ENCODE measurements at places on chromosomes 3 and 15.

DNA sequence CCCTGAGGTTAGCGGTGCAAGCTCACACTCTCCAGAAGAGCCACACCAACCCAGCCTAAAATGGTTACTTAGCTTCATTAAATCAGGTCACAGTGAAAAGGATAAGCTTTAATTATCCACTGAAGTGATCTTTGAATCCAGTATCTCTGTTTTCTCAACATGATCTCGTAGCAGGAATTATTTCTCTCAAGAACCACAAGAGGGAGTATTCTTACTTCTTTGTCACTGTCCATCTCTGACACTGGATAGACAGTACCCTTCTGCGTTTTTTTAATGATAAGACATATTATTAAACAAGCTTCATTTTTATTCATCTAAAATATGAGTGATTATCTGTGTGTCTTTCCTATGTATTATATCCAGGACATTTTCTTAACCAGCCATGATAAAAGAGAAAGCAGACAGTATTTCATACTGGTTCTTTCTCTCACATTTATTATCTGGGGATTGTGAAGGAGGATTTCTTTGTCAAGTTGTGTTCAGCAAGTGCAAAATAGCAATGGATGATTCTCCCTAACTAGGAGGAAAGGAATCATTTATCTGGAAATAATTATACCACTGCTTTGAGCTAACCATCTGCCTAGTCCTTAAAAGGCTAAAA lies 105.4 kb upstream of the CCDC54 start:
- DNase-seq: no peak

DNA sequence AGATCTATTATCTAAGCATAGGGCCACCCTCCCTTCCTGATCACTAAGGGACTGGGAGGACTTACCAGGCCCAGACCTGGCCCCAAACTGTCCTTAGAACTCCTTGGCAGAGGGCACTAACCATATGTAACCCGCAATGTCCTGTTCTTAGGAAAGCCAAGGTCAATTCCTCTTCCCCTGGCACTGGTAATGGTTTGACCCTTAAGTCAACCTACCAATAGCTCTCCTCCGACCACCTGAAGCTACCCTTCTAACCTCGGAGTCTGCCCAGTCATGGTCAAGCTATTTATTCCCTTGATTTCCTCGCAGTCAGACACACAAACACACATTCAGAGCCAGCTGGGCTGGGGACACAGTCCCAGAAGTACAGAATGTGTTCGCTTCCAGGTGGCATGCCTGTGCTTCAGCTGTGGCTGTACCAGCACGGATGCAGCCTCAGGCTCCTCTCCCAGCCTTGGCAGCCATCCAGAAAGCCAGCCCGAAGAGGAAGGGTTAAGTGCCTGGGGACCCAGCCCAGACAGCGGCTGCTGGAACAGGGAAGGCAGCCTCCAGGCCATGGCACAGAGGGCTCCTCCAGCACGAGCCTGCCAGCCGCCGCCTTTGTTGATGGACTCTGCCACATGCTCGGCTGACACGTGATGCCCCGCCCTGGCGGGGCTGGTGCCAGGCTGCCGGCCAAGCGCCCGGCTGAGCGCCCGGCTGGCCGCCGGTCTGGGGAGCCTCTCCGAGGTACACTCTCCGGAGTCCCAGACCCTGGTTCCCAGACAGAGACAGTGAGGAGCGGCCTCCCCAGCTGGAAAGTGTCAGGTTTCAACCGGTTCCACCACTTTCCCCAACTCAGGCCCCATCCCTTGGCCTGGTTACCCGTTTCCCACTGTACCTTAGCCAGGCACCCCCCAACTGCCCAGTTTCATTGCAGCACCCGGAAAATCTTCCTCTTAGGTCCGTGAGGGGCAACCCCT lies 5.5 kb downstream of the BMF start:
- DNase-seq: no peak

DNA sequence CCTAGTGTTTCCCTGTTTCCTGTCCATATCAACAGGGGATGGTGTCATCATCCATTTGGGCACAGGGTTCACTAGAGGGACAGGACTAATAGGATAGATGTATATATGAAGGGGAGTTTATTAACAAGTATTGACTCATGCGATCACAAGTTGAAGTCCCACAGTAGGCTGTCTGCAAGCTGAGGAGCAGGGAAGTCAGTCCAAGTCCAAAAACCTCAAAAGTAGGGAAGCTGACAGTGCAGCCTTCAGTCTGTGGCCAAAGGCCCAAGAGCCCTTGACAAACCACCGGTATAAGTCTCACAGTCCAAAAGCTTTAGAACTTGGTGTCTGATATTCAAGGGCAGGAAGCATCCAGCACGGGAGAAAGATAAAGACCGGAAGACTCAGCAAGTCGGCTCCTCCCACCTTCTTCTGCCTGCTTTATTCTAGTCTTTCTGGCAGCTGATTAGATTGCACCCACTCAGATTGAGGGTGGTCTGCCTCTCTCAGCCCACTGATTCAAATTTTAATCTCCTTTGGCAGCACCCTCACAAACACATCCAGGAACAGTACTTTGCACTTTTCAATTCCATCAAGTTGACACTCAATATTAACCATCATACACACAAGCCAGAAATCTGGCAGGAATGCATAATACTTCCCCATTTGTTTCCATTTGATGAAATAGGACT lies 43.4 kb downstream of the CD200 start:
- DNase-seq: no peak

DNA sequence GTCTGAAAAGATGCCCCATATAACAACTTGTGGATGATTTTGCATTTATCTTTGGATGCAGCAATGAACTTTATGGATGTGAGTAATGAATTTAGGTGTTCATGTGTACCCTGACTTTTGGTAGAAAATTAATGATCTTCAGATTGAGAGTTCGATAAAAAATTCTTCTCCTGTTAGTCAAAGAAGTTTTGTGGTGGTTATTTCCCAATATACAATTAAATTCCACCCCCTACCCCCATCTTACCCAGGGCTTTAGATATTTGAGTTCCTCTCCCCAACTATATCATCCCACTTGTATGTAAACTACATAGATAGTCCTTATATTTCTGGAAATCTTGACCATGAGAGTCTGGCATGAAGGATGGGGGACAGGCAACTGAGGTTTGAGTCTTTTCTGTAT lies 126.1 kb upstream of the ALDH1A3 start:
- no peak for DNase-seq

DNA sequence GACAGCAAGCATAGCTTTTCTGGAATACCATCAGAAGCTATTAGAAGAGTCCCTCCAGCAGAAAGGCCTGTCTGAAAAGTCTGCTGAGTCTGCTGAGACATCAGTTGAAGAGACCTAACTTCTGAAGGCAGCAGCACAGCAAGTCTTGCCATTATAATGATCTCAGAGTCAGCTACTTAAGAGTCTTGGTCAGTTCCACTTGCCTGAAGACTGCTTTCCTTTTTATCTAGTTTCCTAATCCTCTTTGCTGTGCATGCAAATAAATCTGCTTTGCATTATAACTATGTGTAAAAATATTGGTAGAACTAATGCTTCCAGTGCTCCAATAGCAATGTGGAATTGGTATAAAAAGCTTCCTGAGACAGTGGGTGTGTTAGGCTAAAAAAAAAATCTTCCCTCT lies 34.9 kb upstream of the CPOX start:
- DNase-seq: no peak

DNA sequence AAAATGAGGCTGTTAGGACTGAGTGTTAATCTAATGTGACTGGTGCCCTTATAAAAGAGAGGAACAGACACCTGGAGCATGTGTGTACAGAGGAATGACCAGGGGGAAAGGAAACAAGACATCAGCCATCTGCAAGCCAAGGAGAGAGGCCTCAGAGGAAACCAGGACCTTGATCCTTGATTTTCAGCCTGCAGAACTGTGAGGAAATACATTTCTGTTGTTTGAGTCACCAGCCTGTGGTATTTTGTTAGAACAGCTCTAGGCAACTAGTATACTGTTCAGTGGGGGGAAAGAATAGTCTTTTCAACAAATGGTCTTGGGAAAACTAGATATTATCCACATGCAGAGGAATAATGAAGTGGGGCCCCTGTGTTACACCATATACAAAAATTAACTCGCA lies 80.6 kb downstream of the CCR1 start:
- no peak for DNase-seq

DNA sequence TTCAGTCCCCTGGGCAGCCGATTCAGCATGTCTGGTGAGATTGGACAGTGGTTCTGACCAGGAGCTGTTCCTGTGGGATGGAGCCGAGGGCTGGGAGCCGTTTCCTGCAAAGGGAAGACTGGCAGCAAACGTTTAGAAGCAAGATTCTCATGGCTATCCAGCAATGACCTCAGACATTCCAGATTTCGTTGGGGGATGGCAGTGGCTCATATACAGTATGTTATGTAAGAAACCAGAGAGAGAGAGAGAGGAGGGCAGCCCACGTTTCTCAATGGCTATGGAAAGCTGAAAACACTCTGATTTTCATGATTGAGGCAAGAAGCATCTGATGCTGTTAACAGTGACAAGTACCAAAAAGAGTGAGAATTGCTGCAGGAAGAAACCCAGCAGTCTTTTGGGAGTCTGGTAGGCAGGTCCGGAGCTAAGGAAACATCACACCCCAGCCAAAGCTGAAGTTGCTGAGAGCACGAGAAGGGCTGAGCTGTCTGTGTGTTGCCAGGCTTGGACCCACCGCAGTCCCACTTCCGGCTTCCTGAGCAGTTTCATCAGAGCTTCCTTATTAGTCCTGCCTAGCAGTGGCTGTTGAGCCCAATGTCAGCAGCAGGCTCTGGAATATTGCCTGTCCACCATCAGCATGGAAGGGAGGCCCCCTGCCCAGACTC lies 25.6 kb upstream of the VPS8 start:
- no peak for DNase-seq

DNA sequence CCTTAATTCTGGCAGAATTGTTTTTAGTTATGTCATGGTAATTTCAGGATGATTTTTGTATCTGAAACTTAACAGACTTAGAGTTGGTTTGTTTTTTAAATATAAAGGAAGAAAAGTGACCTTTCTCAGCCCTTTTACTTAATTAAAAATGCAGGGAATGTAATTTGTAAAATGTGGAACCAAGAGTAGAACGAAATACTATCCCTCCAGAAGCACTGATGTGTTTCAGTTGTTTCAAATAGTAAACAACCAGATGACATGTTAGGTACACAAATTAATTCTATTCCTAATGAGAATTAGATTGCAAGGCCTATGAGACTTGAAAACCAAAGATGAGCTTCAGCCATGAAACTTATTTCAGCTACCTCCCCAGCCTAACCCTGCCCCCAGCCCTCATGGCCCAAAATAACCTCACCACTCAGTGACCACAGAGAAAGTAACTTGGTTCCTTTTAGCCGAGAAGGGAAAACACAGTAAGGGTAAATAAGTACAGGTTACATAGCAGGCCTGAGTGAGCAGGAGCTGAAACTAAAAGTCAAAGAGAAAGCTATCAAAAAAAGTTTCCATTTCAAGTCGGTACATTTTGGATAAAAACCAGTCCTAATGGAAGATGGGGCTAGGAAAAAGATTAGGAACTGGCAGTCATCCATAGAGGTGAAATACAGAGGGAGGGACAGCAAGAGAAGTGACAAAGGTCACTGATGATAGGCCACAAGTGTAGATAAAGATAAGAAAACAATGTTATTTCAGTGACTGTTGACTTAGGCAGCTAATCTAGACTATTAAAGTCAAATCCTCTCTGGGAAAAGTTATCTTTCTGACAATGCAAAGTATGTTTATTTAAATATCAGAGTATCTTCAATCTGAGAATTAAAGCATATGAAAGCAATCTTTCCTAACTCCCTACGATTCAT lies 23.2 kb downstream of the SENP8 start:
- DNase-seq: no peak

DNA sequence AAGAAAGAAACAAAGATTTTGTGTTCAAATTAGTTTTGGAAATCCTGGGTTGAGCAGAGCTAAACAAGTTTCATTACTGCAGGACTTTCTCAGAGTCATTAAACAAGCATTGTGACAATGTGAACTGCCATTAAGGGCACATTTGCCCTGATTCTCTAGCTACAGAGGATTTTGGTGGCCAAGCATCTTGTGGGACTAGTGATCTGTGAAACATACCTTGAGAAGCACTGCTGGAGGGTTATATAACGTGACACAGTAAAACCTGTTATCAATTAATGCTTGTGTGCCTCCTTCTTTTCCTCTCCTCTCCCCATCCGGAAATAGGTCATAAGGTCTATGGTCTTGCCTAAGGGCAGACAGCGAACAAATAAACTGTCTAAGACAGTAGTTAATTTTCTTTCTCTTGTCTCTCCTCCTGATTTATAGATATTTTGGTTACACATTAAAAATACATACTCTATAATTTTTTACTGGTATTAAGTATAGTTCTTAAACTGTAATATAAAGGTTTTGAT lies 167.3 kb upstream of the NANOGP8 start:
- DNase-seq: no peak

DNA sequence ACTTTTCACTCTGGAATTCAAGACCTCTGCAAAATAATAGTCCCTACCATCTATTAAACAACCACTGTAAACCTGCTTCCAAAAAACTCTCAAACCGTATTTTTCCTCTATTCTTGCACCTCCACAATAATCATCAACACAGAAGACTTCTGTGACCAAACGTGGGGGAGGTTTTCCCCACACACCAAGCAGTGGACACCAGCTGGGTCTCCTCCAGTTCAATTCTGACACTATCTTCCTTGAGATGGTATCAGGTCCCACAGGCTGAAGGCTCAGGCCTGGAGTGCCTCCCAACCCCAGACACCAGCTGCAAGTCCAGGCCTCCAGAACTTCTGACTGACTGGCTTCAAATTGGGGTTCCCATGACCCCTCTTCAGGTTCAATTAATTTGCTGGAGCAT lies 89.6 kb upstream of the RAP2B start:
- no peak for DNase-seq

GRCh38 chr3:35772381-35773015 lies 133.2 kb downstream of the ARPP21 start:
- DNase-seq: no peak

- peak; percentile 31 for DNase-seq
These were observed 4.4 kb downstream of the ITIH3 start for GRCh38 chr3:52798978-52799476.

DNA sequence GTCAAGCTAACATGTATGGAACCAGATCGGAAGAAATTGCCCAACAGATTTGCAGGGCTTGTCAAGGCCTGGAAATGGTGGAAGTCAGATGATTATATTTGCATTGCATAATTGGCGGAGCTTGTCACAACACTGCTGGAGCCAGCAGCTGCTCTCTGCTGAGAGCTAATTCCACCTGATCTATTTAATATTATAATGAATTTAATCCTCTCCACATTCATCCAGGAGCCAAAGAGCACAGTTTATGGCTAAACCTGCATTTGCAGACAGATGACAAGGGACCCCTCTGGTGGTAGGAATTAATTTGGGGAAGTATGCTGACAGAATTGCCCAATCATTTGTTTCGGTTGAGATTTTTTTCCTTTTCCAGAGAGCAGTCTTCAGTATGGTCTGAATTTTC lies 730.2 kb downstream of the TUSC7 start:
- peak; percentile 35 for DNase-seq

DNA sequence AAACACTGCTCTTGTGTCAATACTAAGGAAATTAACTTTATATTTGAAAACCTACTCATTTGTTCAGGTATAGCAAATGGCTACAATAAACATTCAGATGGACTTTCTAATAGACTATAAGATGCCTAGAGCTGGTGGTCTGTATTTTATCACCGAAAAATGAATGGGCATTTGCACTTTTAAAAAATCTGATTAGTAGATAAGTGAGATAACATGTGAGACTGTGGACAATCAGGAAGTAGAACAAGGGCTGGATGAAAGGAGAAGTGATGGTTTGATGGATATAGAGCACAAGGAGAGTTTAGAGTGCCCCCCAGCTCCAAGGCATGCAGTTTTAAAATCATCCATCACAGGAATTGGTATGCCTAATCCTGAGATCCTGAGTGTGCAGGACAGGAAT lies 308.4 kb upstream of the RARB start:
- DNase-seq: no peak

- peak; percentile 69 for DNase-seq
These were observed at the start of gene ABHD14A for GRCh38 chr3:51974963-51975851. Gene ABHD14A (plus strand): TSS chr3:51975064. CDS start chr3:51975136, 72 bp downstream.

GRCh38 chr15:82624438-82624837 lies 22.7 kb downstream of the CPEB1 start:
- DNase-seq: no peak

Data from WERI-Rb-1 (cell line).